ENCODE measurements at places on chromosomes 2 and 18.
A peak's percentile ranks its signal among the peaks of the same experiment; 100 is the strongest.

GRCh38 chr2:27721335-27721734 lies 50.2 kb upstream of the MRPL33 start:
- H3K4me1 ChIP-seq, result no peaks in the 10 kb centered on the region
- DNase-seq, result no peak
- H3K4me3 ChIP-seq, result no peak overlapping the region
- H3K36me3 ChIP-seq, result no peaks in the 10 kb centered on the region

GRCh38 chr2:80529466-80530165 lies 225.1 kb upstream of the LRRTM1 start:
- H3K4me1 ChIP-seq, result no peaks in the 10 kb centered on the region
- no peaks in the 10 kb centered on the region for H3K27me3 ChIP-seq
- no peak for DNase-seq
- no peaks in the 10 kb centered on the region for H3K36me3 ChIP-seq
- no peak overlapping the region for H3K27ac ChIP-seq

- peaks cover 12% of the 10 kb centered on the region for H3K4me1 ChIP-seq
- no peak overlapping the region for H3K27ac ChIP-seq
- no peak for DNase-seq
- no peak overlapping the region for H3K4me3 ChIP-seq
- no peaks in the 10 kb centered on the region for H3K27me3 ChIP-seq
- H3K36me3 ChIP-seq, result no peaks in the 10 kb centered on the region
Observed at GRCh38 chr2:172000696-172001361, 1.1 kb downstream of the METAP1D start.

GRCh38 chr2:108813732-108814131 lies 27.2 kb downstream of the CCDC138 start:
- no peak overlapping the region for H3K4me3 ChIP-seq
- no peaks in the 10 kb centered on the region for H3K27me3 ChIP-seq
- no peak for DNase-seq
- peaks cover 7% of the 10 kb centered on the region for H3K36me3 ChIP-seq

- no peaks in the 10 kb centered on the region for H3K4me1 ChIP-seq
- H3K4me3 ChIP-seq, result no peak overlapping the region
- no peak for DNase-seq
- H3K36me3 ChIP-seq, result no peaks in the 10 kb centered on the region
- H3K27ac ChIP-seq, result no peak overlapping the region
Observed at GRCh38 chr2:234429265-234429664, 67.6 kb downstream of the ARL4C start.

DNA sequence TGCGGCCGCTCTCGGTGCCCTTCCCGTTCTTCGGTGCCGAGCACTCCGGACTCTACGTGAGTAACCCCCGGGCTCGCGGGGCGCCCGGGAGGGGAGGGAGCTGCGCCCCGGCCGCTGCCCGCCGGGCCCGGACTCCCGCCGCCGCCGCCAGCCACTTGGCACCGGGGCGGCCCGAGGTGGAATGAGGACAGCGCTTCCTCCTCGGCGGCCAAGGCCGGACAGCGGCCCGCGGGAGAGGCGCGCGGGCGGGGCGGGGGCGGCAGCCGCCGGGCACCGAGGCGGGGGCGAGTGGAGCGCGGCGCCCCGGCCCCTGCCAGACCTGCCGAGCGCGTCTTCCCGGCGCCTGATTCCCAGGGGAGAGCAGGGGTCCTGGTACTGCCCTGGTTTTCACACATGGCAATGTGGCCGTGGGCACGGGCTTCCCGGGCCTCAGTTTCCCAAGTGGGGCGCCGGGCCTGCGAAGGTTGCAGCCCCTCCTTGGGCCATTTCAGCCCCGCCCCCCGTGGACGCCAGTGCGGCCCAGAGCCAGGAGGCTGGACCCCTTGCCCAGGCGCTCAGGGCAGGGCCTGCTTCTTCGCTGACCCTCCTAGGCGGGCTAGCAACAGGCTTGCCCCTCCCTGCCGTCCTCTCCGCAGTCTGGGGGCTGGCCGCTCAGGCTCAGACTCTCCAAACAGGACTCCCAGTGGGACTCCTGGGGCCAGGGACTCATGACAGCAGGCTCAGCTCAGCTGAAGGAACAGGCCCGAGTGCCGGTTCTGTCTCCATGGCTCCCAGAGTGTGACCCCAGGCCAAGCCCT lies 775 bp downstream of the SNED1 start:
- H3K36me3 ChIP-seq, result peaks cover 6% of the 10 kb centered on the region
- DNase-seq, result peak; percentile 33
- peak overlapping the region; percentile 67 for H3K4me3 ChIP-seq
- H3K4me1 ChIP-seq, result peaks cover 18% of the 10 kb centered on the region
- peak overlapping the region; percentile 54 for H3K27ac ChIP-seq

DNA sequence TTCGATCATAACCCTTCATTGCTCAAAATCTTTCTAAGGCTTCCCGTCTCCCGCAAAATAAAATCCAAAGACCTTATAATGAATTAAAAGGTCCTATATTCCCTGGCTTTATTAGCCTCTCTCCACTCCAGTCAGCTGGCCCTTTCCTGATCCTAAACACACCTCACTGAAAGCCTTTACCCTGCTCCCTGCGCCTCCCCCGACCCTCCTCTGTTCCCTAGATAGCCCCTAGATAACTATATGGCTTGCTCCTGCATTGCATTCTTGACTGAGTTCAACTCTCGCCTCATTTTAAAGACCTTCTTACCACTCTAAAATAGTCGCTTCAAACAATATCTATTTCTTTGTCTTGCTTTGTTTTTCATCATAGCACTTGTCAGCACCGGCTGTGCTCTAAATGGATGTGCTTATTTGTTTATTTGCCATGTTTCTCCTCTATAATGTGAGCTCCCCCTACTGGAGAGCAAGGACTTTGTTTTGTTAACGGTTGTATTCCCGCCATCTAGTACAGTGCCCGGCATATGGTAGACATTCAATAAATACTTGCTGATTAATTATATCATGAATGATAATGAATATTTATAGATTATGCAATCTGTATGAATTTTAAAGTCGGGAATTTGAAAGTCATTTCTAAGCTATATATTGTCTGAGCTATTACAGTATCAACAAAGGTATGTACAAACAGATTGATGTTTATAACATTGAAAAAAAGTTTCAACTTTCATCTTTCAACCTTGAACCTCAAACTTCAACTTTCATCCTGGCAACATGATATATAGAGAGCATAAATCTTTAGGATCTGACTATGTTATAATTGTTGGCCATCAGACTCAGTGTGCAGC lies 32.4 kb upstream of the VIT start:
- no peak overlapping the region for H3K27ac ChIP-seq
- H3K36me3 ChIP-seq, result no peaks in the 10 kb centered on the region
- H3K4me3 ChIP-seq, result no peak overlapping the region
- no peak for DNase-seq
- peaks cover 5% of the 10 kb centered on the region for H3K27me3 ChIP-seq

GRCh38 chr2:183123959-183124221 lies 353 bp upstream of the NUP35 start:
- no peaks in the 10 kb centered on the region for H3K36me3 ChIP-seq
- peak overlapping the region; percentile 89 for H3K27ac ChIP-seq
- H3K27me3 ChIP-seq, result no peaks in the 10 kb centered on the region
- peaks cover 20% of the 10 kb centered on the region for H3K4me1 ChIP-seq
- peak overlapping the region; percentile 96 for H3K4me3 ChIP-seq

DNA sequence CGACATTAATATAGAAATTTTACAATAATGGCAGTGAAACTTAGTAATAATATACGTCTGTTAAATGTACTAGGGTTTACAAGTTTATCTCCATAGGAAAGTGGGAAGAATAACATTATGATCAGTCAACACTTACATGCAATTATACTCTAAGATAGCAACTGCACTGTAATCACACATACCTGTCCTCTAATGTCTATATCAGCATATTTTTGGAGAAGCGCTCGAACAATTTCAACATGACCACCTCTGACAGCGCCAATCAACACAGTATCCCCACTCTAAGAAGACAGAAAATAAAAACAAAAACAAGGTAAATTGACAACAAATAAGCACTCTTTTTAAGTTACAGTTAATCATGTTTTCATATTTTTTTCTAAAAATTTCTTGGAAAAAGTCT lies 37.2 kb downstream of the KIDINS220 start:
- H3K4me1 ChIP-seq, result no peaks in the 10 kb centered on the region
- DNase-seq, result no peak
- no peak overlapping the region for H3K27ac ChIP-seq
- no peaks in the 10 kb centered on the region for H3K27me3 ChIP-seq
- no peak overlapping the region for H3K4me3 ChIP-seq
- peaks cover 3% of the 10 kb centered on the region for H3K36me3 ChIP-seq

DNA sequence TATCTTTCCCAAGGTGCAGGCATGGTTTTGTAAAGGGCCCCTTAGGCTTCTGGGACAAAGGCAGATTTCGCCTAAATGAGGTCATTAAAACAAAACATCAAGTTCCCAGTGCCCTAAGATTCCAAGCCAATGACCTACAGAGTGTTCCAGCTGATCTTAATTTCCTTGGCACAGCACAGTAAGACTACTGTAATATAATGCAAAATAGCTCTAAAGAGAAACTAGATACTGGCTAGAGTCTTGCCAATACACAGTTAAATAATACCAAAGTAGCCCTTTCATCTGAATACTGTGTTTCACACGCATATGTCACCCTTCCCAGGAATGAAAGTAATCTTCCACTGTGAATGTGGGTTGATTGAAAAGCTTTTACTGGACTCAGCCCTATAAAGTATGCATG lies 14.7 kb downstream of the GRB14 start:
- H3K27ac ChIP-seq, result no peak overlapping the region
- H3K4me3 ChIP-seq, result no peak overlapping the region
- DNase-seq, result no peak

DNA sequence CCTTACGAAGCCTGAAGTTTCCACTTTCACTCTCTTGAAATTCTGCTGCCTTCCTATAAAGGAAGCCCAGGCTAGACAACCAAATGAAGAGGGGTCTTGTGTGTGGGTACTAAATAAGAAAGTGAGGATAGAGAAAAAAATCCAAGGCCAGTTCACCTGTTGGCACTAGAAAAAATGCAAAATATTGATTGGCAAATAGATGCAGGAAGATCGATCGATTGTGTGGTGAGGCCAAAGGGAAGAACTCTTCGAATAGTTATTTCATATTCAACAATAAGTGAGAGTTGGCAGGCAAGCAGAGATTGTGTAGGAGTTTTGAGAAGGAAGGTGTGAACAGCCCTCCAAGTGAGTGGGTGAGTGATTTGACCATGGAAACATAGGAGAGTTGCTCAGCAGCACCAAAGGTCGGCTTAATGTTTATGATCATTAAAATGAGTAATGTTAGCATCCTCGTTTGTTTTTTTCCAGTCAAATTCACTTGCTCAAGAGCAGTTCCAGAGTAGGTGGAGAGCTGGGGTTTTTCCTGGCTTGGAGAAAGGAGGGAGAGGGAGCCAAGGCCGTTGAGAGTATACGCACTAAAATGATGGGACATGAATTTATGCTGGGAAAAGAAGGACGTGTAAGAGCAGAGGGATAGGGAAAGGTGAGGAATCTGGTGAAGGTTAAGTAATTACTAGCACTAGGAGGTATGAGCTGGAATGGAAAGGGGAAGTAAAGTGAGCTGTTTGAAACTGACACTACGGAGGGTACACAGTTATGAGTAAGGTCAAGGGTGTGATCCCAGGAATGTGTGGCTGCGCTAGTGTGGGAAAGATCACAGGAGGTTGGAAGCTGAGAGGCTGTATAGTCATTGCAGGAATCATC lies 1.1 kb upstream of the NAPG start:
- H3K27me3 ChIP-seq, result no peaks in the 10 kb centered on the region
- H3K4me3 ChIP-seq, result no peak overlapping the region
- peaks cover 9% of the 10 kb centered on the region for H3K4me1 ChIP-seq
- peak overlapping the region; percentile 60 for H3K27ac ChIP-seq

DNA sequence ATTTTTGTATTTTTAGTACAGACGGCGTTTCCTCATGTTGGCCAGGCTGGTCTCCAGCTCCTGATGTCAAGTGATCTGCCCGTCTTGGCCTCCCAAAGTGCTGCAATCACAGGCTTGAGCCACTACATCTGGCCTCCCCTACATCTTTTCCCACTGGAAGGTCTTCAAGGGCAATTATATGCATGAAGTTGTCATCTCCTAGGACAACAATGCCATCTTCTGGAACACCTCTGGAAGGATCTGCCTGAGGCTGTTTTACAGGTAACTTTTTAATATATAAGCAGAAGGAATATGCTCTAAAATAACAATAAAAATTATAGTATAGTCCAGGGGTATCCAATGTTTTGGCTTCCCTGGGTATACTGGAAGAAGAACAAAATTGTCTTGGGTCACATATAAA lies 321.4 kb downstream of the AFF3 start:
- H3K4me3 ChIP-seq, result no peak overlapping the region
- H3K4me1 ChIP-seq, result no peaks in the 10 kb centered on the region

GRCh38 chr2:4098137-4098536 lies 394.8 kb downstream of the DCDC2C start:
- H3K27ac ChIP-seq, result no peak overlapping the region
- no peak overlapping the region for H3K4me3 ChIP-seq
- no peaks in the 10 kb centered on the region for H3K4me1 ChIP-seq
- H3K27me3 ChIP-seq, result peaks cover 2% of the 10 kb centered on the region

- H3K4me1 ChIP-seq, result no peaks in the 10 kb centered on the region
- H3K27ac ChIP-seq, result no peak overlapping the region
- no peak overlapping the region for H3K4me3 ChIP-seq
- no peaks in the 10 kb centered on the region for H3K27me3 ChIP-seq
- no peak for DNase-seq
Observed at GRCh38 chr2:16899958-16900357, 234.3 kb upstream of the CYRIA start.

DNA sequence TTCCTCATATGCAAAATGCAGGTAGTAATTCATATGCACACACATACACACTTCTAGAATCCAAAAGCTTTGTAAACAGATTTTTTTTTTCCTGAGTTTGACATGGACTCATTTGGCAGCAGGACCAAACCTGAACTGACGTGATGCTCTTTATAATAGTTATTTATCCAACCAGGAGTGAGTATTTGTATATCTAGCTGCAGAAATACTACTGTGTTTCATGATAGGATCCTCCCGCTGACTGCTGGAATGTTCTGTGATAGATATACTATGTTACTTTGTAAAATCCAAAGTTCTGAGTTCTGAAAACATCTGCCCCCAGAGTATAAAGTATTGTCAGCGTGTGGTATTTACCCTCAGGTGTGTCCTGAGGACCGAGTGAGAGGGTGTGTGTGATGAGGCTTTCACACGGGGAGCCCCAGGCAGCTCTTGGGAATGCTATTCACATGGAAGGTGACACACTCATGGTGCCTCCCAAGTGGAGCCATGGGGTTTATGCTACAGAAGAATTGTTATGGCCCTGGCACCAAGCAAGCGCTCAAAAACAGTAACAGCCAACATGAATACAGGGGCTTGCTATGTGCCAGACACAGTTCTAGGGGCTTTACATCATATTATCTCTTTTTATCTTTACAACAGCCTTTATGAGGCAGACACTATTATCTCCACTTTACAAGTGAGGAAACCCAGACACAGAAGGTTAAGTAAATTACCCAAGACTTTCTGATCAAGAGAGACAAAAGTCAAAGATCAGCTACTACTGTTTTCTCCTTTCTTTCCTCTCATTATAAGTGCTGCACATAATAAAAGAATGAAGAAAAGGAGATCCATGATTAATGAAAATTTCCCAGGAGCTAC lies 16.7 kb upstream of the TXNDC2 start:
- no peak overlapping the region for H3K4me3 ChIP-seq
- no peak for DNase-seq
- no peaks in the 10 kb centered on the region for H3K4me1 ChIP-seq
- no peaks in the 10 kb centered on the region for H3K36me3 ChIP-seq
- no peaks in the 10 kb centered on the region for H3K27me3 ChIP-seq

GRCh38 chr18:11668441-11669169 lies 20.5 kb upstream of the GNAL start:
- no peaks in the 10 kb centered on the region for H3K4me1 ChIP-seq
- no peak overlapping the region for H3K4me3 ChIP-seq
- no peaks in the 10 kb centered on the region for H3K27me3 ChIP-seq
- H3K36me3 ChIP-seq, result no peaks in the 10 kb centered on the region
- H3K27ac ChIP-seq, result no peak overlapping the region

GRCh38 chr2:100524331-100524730 lies 38.5 kb upstream of the PDCL3 start:
- H3K4me1 ChIP-seq, result no peaks in the 10 kb centered on the region
- H3K36me3 ChIP-seq, result no peaks in the 10 kb centered on the region
- H3K4me3 ChIP-seq, result no peak overlapping the region
- no peak for DNase-seq
- H3K27me3 ChIP-seq, result no peaks in the 10 kb centered on the region
